ENCODE measurements at places on chromosomes 6 and 20.

- DNase-seq: no peak
Measured at GRCh38 chr6:122042380-122042779, 357.1 kb upstream of the HSF2 start.

DNA sequence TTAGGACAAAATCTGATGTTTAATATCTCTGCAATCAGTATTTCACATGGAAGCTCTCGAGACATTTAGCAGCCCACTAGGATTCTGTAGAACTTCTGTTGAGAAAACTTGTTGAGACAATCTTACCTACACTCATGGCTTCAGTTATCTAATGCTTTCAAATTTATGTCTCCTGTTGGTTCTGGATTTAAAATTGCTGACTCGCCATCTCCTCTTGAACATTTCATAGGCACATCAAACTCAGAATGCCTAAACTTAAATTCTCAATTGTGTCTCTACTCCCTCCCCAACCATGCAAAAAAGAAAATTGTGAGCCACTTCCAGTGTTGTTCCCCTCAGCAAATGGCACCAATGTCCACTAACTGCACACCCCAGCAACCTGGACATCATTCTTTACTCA lies 142.5 kb upstream of the AHI1 start:
- DNase-seq: no peak

GRCh38 chr6:39217177-39217864 lies 12.0 kb downstream of the KCNK5 start:
- DNase-seq: no peak

- DNase-seq: peak; percentile 41
Measured at GRCh38 chr20:13220194-13220903, 725 bp upstream of the ISM1 start.

DNA sequence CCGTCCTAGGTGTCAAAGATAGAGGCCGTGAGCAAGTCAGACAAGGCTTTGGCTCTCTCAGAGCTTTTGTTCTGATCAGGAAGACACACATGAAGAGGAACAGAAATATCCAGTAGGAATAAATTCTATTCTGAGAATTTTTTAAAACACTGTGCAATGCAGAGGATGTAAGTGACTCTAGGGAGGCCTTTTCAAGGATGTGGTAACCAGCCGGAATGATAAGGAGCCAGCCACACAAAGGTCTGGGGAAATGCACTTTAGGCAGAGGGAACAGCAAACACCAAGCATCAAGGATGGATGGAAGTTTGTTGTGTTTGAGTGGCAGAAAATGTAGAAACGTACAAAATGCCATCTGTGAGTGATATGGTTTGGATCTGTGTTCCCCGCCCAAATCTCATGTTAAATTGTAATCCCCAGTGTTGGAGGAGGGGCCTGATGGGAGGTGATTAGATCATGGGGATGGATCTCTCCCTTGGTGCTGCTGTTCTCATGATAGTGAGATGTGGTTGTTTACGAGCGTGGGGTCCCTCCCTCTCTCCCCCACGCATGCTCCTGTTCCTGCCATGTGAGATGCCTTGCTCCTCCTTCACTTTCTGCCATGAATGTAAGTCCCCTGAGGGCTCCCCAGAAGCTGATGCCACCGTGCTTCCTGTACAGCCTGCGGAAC lies 93.6 kb upstream of the CDYL start:
- no peak for DNase-seq

- no peak for DNase-seq
Measured at GRCh38 chr20:19720991-19721390, 37.1 kb upstream of the RIN2 start.

DNA sequence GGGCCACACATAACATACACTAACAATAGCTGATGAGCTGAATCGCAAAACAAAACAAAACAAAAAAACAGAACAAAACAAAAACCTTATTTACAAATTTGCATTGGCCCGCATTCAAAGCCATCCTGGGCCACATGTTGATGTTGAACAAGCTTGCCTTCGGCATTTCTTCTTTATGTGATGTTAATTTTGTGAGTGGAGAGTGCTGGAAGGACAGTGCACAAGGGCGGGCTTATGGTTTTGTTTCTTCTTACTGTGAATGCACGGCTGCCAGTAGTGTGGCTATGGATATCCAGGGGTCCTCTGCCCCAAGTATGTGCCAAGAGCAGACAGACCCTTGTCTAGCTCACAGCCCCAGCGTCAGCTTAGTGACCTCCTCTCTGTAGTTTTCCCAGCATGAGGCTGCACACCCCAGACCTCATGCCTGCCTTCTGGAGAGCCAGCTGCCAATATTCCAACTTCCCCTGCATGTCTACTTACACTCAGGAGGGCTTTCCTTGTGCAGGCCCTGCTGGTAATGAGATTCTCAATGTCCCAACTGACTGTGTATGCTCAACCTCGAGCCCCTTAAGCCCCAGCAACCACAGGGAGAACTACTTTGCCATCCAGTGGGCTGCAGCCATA lies 24.9 kb downstream of the ZNF292 start:
- no peak for DNase-seq

- no peak for DNase-seq
Measured at GRCh38 chr20:1595333-1595732, 24.5 kb downstream of the SIRPB1 start.

DNA sequence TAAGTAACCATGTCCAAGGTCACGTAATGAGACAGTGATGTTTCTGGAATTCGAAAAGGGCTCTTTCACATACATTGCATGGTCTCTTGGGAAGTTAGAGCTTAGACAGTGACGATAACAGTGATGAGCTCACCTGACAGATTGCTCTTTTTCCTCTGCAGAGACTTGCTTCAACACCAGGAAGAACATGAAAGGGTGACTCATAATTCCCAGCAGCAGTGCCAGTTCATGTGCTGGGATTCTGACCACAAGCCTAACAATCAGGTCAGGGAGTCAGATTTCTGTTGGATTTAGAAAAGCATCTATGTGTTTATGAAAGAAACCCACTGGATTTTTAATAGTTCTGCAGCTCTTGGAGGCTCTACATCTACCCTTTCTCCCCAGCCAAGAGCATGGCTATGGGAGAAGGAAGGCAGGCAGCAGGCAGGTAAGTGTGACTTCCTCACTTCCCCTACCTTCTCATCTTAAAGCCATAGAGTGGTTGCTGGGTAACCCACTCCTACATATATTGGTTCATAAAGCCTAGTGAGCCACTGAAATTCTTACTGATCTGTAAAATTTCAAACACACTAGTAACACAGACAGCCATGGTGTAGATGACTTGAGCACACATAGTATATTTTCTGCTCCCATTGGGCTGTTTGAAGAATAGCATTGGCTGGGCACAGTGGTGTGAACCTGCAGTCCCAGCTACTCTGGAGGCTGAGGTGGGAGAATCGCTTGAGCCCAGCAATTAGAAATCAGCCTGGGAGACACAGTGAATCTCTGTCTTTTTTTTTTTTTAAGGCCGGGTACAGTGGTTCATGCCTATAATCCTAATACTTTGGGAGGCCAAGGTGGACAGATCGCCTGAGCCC lies 44.4 kb upstream of the LOC128125822 start:
- DNase-seq: no peak

DNA sequence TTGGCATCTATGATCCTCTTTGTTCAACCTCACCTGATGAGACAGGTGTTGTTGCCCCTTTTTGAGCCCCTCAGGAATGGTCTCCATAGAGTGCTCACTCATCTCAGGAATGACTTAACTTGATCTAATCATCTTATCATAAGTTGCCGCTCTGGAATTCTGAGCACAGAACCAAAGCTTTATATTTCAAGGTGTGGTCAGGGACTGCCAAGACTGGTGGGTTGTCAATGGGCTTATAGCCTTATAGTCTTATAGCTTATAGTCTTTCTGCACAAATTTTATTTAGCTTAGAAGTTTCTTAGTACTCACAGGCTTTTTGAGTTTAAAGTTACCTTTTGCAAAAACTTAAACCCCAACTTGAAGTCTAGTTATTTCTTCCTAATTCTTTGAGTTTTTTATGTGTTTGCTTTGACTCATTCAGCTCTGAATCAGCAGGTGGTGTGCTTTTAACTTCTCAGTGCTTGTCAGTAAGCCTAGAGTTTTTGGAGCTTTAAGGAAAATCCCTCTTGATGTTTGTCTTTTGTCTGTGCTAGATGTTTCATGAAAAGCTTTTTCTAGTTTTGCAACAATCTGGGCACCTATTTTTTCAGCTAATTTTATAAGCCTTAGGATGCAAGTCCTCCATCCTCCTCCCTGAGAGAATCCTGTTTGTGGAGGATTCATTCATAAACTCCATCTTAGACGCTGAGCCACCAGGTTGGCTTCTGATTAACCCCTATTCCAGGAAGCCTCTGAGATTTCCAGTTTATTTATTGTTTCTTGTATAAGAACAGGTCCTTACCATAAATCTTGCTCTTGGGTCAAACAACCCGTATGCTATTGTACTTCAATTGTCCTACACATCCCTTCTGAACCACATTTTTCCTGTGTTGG lies 72.3 kb upstream of the SSTR4 start:
- no peak for DNase-seq
